ENCODE measurements at places on chromosomes 2 and 18. TPM values are rescaled to one million over a fixed set of nuclear protein-coding genes. Genes with fewer than 3 reads are reported as not detected.

The ACMSD gene
- not detected for total RNA-seq

The SRD5A2 gene
- total RNA-seq, result not detected

The POU3F3 gene
- total RNA-seq, result not detected

The SMYD1 gene
- not detected for total RNA-seq

The LRP2 gene
- total RNA-seq, result 0.68 TPM

The KCNG2 gene
- not detected for total RNA-seq

The LIMS3 gene
- total RNA-seq, result 0.93 TPM

The CYP27A1 gene
- total RNA-seq, result not detected

The LYPD6B gene
- not detected for total RNA-seq

The TBC1D8 gene
- total RNA-seq, result 0.45 TPM

The DLGAP1 gene
- not detected for total RNA-seq

The TNFAIP6 gene
- not detected for total RNA-seq

The C2orf74 gene
- 7.8 TPM for total RNA-seq

The LIMS4 gene
- total RNA-seq, result 0.77 TPM

The TEX261 gene
- total RNA-seq, result 58.1 TPM

The ST8SIA5 gene
- total RNA-seq, result 0.23 TPM

The FTCDNL1 gene
- total RNA-seq, result 1.8 TPM

- H3K27me3 ChIP-seq, result no peaks in the 10 kb centered on the region
- peaks cover 45% of the 10 kb centered on the region for H3K4me1 ChIP-seq
- H3K27ac ChIP-seq, result no peak overlapping the region
- DNase-seq, result no peak
- H3K36me3 ChIP-seq, result peaks cover 66% of the 10 kb centered on the region
- no peak overlapping the region for H3K4me3 ChIP-seq
Measured at GRCh38 chr2:197183355-197183754, 127.2 kb downstream of the ANKRD44 start.

- no peak for DNase-seq
- H3K27ac ChIP-seq, result no peak overlapping the region
- no peak overlapping the region for H3K4me3 ChIP-seq
- peaks cover 10% of the 10 kb centered on the region for H3K27me3 ChIP-seq
- peaks cover 7% of the 10 kb centered on the region for H3K4me1 ChIP-seq
Measured at GRCh38 chr18:23209031-23209430, 73.7 kb downstream of the CABLES1 start.

DNA sequence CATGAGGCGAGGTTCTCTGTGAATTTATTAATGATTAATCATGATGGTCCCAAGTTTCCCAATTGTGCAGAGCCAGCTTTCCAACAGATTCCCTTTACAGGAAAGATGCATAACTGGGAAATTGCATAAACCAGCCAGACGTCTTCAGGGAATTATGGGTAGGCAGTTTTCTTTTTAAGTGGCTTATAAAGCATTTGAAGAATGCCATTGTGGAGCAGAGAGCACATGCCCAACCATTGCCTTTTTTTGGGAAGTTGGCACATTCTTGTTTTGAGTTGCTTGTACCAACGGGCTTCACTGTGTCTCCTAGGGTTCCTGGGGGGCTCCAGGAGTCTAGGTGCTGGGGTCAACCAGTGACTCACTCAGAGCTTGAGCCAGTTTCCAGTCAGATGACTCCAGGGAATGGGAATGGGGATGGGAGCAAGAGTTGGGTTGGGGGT is 231.7 kb upstream of the FOSL2 start:
- H3K27me3 ChIP-seq, result no peaks in the 10 kb centered on the region
- no peaks in the 10 kb centered on the region for H3K4me1 ChIP-seq
- H3K4me3 ChIP-seq, result no peak overlapping the region
- DNase-seq, result no peak
- H3K36me3 ChIP-seq, result peaks cover 17% of the 10 kb centered on the region
- no peak overlapping the region for H3K27ac ChIP-seq

- DNase-seq, result no peak
- H3K4me1 ChIP-seq, result no peaks in the 10 kb centered on the region
- H3K4me3 ChIP-seq, result no peak overlapping the region
Measured at GRCh38 chr2:177464549-177464948, 72.0 kb downstream of the AGPS start.

GRCh38 chr2:46988733-46989481 is 73.3 kb upstream of the MCFD2 start:
- no peak overlapping the region for H3K4me3 ChIP-seq
- H3K27ac ChIP-seq, result no peak overlapping the region
- DNase-seq, result no peak
- H3K36me3 ChIP-seq, result no peaks in the 10 kb centered on the region
- no peaks in the 10 kb centered on the region for H3K27me3 ChIP-seq

DNA sequence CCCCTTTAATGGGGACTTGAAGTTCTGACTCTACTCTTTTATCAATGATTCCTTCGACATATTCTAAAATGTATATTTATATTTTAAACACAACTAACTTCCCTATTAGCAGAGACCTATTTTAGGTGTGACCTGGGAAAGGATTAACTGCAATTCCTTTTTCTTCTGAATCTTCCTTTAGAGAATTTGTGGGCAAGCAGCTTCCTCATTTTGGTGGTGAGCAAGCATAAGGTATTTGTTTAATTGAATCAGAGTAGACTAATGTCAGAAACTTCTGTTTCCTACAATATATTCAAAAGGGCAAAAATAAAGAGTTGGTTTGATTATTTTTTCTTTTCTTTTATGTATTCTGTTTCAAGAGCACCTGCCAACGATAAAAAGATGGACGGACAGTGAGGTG is 237.0 kb downstream of the IKZF2 start:
- H3K27me3 ChIP-seq, result no peaks in the 10 kb centered on the region
- DNase-seq, result no peak
- H3K4me3 ChIP-seq, result no peak overlapping the region
- H3K36me3 ChIP-seq, result no peaks in the 10 kb centered on the region
- H3K4me1 ChIP-seq, result peaks cover 17% of the 10 kb centered on the region
- H3K27ac ChIP-seq, result no peak overlapping the region

DNA sequence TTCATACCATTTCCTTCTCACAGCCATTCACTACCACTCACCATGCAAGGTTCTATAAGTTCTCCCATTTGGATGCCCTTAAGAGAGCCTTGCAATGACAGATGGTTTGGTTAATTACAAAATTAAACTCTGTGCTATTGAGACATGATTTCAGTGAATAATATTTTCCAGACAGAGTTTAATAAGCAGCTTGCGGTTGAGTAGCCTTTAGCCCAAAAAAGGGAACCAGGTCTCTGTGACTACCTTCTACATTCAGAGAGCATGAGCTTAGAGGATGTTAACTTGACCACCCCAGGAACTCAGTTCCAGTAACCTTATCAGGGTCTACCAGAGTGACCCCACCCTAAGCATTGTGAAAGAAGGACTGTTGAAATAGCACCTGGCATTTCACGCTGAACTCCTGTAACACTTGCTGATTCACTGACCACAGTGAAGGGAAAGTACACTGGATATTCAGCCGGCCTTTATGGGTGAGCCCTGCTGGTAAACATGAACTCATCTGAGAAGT is 1173.1 kb upstream of the ZEB2 start:
- H3K27ac ChIP-seq, result no peak overlapping the region
- no peaks in the 10 kb centered on the region for H3K27me3 ChIP-seq
- no peak overlapping the region for H3K4me3 ChIP-seq
- H3K36me3 ChIP-seq, result no peaks in the 10 kb centered on the region
- no peaks in the 10 kb centered on the region for H3K4me1 ChIP-seq

DNA sequence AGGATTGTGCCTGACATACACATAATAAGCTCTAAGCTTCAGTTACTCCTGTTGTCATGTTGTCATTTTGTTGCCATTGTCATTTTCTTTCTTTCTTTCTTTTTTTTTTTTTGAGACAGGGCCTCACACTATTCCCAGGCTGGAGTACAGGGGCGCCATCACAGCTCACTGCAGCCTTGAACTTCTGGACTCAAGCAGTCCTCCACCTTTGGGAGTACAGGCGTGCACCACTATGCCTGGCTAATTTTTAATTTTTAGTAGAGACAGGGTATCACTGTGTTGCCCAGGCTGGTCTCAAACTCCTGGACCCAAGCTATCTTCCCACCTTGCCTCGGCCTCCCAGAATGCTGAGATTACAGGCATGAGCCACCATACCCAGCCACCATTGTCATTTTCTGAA is 30.9 kb upstream of the SCLY start:
- H3K4me3 ChIP-seq, result no peak overlapping the region
- H3K36me3 ChIP-seq, result peaks cover 5% of the 10 kb centered on the region
- H3K27ac ChIP-seq, result no peak overlapping the region
- peaks cover 10% of the 10 kb centered on the region for H3K4me1 ChIP-seq

- DNase-seq, result no peak
- no peak overlapping the region for H3K27ac ChIP-seq
- no peaks in the 10 kb centered on the region for H3K36me3 ChIP-seq
- H3K4me1 ChIP-seq, result no peaks in the 10 kb centered on the region
- no peak overlapping the region for H3K4me3 ChIP-seq
Measured at GRCh38 chr2:192004188-192004963, 157.5 kb upstream of the CAVIN2 start.

GRCh38 chr2:112121682-112122254 is 16.4 kb upstream of the FBLN7 start:
- H3K27ac ChIP-seq, result no peak overlapping the region
- H3K36me3 ChIP-seq, result peaks cover 30% of the 10 kb centered on the region
- no peak overlapping the region for H3K4me3 ChIP-seq

- no peaks in the 10 kb centered on the region for H3K36me3 ChIP-seq
- DNase-seq, result no peak
- H3K4me3 ChIP-seq, result no peak overlapping the region
- H3K27ac ChIP-seq, result no peak overlapping the region
- H3K4me1 ChIP-seq, result no peaks in the 10 kb centered on the region
- H3K27me3 ChIP-seq, result no peaks in the 10 kb centered on the region
Measured at GRCh38 chr2:205047273-205047839, 502.1 kb downstream of the PARD3B start.

- no peak overlapping the region for H3K4me3 ChIP-seq
- H3K27me3 ChIP-seq, result peaks cover 13% of the 10 kb centered on the region
- no peak overlapping the region for H3K27ac ChIP-seq
- DNase-seq, result no peak
Measured at GRCh38 chr2:200743042-200743676, 68.6 kb upstream of the BZW1 start.

- DNase-seq, result no peak
- H3K27me3 ChIP-seq, result peaks cover 2% of the 10 kb centered on the region
- no peak overlapping the region for H3K4me3 ChIP-seq
- H3K36me3 ChIP-seq, result no peaks in the 10 kb centered on the region
Measured at GRCh38 chr2:30958193-30958917, 151.1 kb upstream of the CAPN13 start.

GRCh38 chr18:51442012-51442411 is 244.5 kb upstream of the MEX3C start:
- peaks cover 40% of the 10 kb centered on the region for H3K27me3 ChIP-seq
- no peak for DNase-seq
- no peak overlapping the region for H3K4me3 ChIP-seq

GRCh38 chr2:25365241-25365640 is 23.5 kb upstream of the DNMT3A start:
- H3K4me1 ChIP-seq, result peaks cover 15% of the 10 kb centered on the region
- DNase-seq, result no peak
- no peak overlapping the region for H3K27ac ChIP-seq
- H3K4me3 ChIP-seq, result no peak overlapping the region
- no peaks in the 10 kb centered on the region for H3K36me3 ChIP-seq
- H3K27me3 ChIP-seq, result no peaks in the 10 kb centered on the region

GRCh38 chr2:30149976-30150375 is 3.2 kb downstream of the YPEL5 start:
- H3K36me3 ChIP-seq, result peaks cover 5% of the 10 kb centered on the region
- H3K4me3 ChIP-seq, result no peak overlapping the region
- no peak overlapping the region for H3K27ac ChIP-seq
- peaks cover 32% of the 10 kb centered on the region for H3K4me1 ChIP-seq
- H3K27me3 ChIP-seq, result no peaks in the 10 kb centered on the region

GRCh38 chr2:112683550-112684414 is 37.0 kb upstream of the NT5DC4 start:
- peak overlapping the region; percentile 34 for H3K27ac ChIP-seq

GRCh38 chr2:113698892-113699447 is 57.5 kb downstream of the SLC35F5 start:
- H3K4me3 ChIP-seq, result peak overlapping the region; percentile 78
- no peak for DNase-seq
- H3K4me1 ChIP-seq, result peaks cover 34% of the 10 kb centered on the region
- no peaks in the 10 kb centered on the region for H3K27me3 ChIP-seq
- H3K36me3 ChIP-seq, result peaks cover 6% of the 10 kb centered on the region

- H3K36me3 ChIP-seq, result no peaks in the 10 kb centered on the region
- H3K4me3 ChIP-seq, result no peak overlapping the region
- no peak overlapping the region for H3K27ac ChIP-seq
- H3K27me3 ChIP-seq, result no peaks in the 10 kb centered on the region
Measured at GRCh38 chr2:198852248-198852647, 605.5 kb downstream of the SATB2 start.

DNA sequence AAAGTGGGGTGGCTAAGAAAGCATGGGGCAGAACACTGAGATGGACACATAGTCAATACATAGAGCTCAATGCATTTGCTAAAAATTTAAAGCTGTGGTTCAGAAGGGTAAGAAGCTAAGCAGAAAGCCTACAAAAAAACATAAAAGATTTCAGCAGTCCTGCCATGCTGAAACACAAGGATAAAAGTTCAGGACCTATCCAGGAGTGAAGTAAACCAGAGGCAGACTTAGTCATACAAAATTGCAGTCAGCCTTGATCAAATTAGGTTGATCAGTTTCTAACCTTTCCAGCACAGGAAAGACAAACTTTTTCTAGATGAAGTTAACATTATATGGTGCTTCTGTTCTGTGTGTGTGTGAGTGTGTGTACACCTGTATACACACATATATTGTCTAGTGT is 120.8 kb upstream of the RBMS1 start:
- peaks cover 11% of the 10 kb centered on the region for H3K27me3 ChIP-seq
- DNase-seq, result no peak
- no peak overlapping the region for H3K4me3 ChIP-seq
- no peak overlapping the region for H3K27ac ChIP-seq
- H3K4me1 ChIP-seq, result peaks cover 4% of the 10 kb centered on the region
- H3K36me3 ChIP-seq, result no peaks in the 10 kb centered on the region

- no peak overlapping the region for H3K27ac ChIP-seq
- H3K4me1 ChIP-seq, result no peaks in the 10 kb centered on the region
- H3K4me3 ChIP-seq, result no peak overlapping the region
- H3K36me3 ChIP-seq, result peaks cover 2% of the 10 kb centered on the region
Measured at GRCh38 chr2:131016826-131017741, 76.2 kb downstream of the FAM168B start.

GRCh38 chr2:200615247-200615646 is 29.4 kb downstream of the AOX1 start:
- H3K27ac ChIP-seq, result no peak overlapping the region
- H3K4me1 ChIP-seq, result peaks cover 18% of the 10 kb centered on the region
- H3K36me3 ChIP-seq, result no peaks in the 10 kb centered on the region
- H3K27me3 ChIP-seq, result peaks cover 19% of the 10 kb centered on the region
